ENCODE measurements at places on chromosomes 11 and 22. TPM values are rescaled to one million over a fixed set of nuclear protein-coding genes. Genes with fewer than 3 reads are reported as not detected.

- H3K4me3 ChIP-seq = no peak overlapping the region
- H3K27ac ChIP-seq = peak overlapping the region; percentile 41
- H3K27me3 ChIP-seq = peaks cover 2% of the 10 kb centered on the region
- H3K36me3 ChIP-seq = no peaks in the 10 kb centered on the region
Measured at GRCh38 chr11:61851900-61852295, 23.8 kb downstream of the FADS2 start.

- H3K4me1 ChIP-seq = no peaks in the 10 kb centered on the region
- no peak overlapping the region for H3K27ac ChIP-seq
- DNase-seq = no peak
- no peaks in the 10 kb centered on the region for H3K36me3 ChIP-seq
Measured at GRCh38 chr22:48051796-48052620, 1289.6 kb downstream of the TBC1D22A start.

DNA sequence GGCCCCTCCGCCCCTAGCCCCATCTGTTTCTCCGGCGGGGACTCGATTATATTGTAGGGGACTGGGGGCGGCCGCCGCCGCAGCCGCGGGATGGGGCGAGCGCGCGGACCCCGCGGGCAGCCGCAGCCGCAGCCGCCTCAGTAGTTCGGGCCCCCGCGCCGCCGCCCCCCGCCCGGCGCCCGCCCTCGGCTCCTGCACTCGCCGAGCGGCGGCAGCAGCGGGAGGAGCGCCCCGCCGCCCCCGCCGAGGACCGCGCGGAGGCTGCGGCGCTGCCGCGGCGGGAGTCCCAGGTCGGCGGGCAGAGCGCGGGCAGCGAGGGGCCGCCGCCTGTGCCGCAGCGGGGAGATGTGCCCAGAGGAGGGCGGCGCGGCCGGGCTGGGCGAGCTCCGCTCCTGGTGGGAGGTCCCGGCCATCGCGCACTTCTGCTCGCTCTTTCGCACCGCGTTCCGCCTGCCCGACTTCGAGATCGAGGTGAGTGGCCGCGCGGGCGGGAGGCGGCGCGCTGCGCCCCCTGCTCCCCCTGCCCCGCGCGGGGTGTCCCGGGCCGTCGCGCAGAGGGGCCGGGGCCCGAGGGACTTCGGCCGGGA lies at the start of gene CECR2:
TSS of gene CECR2 (plus strand) at position 22 of the 587 bp plus-strand sequence. CDS start at position 346, 324 bp downstream.
- peak within 1 kb of the TSS; percentile 93 for H3K4me3 ChIP-seq
- no peaks in the 10 kb centered on the region for H3K36me3 ChIP-seq
- H3K4me1 ChIP-seq = peaks cover 46% of the 10 kb centered on the region
- H3K27me3 ChIP-seq = no peaks in the 10 kb centered on the region
- DNase-seq = no peak
- H3K27ac ChIP-seq = peak within 1 kb of the TSS; percentile 91

GRCh38 chr22:19577422-19577966 lies 53.3 kb upstream of the CLDN5 start:
- peaks cover 7% of the 10 kb centered on the region for H3K4me1 ChIP-seq
- no peak overlapping the region for H3K4me3 ChIP-seq
- H3K27ac ChIP-seq = peak overlapping the region; percentile 78
- no peaks in the 10 kb centered on the region for H3K27me3 ChIP-seq
- DNase-seq = no peak

DNA sequence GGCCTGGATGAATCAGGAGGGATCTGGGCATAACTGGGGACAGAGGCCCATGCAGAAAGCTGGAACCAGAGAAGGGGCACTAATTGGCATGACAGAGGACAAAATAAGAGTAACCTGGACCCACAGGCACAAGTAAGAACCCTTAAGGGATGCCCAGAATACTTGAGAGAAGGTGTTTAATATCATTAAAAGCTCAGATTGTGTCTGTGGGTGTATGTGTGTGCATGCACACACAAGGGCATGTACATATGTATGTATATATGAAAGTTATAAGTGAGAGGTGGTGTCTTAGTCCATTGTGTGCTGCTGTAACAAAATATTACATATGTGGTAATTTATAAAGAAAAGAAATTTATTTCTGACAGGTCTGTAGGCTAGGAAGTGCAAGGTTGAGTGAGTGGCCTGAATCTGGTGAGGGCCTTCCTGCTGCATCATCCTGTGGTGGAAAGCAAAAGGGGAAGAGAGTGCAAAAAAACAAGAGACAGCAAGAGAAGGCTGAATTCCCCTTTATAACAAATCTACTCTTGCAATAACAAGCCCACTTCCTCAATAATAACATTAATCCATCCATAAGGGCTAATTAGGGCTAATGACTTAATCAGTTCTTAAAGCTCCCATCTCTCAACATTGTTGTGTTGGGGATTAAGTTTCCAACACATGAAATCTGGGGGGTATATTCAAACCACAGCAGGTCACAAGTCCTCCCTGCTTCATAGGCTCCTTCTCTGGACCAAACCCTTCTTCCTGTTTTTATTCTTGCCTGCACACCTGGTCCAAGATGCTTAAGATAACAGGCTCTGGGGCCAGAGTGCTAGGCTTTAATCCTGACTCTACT lies 68.3 kb upstream of the POU2AF2 start:
- H3K36me3 ChIP-seq = no peaks in the 10 kb centered on the region
- DNase-seq = no peak
- no peaks in the 10 kb centered on the region for H3K4me1 ChIP-seq
- no peaks in the 10 kb centered on the region for H3K27me3 ChIP-seq
- H3K4me3 ChIP-seq = no peak overlapping the region
- H3K27ac ChIP-seq = no peak overlapping the region

A4GALT gene
- total RNA-seq = 13.3 TPM

DNA sequence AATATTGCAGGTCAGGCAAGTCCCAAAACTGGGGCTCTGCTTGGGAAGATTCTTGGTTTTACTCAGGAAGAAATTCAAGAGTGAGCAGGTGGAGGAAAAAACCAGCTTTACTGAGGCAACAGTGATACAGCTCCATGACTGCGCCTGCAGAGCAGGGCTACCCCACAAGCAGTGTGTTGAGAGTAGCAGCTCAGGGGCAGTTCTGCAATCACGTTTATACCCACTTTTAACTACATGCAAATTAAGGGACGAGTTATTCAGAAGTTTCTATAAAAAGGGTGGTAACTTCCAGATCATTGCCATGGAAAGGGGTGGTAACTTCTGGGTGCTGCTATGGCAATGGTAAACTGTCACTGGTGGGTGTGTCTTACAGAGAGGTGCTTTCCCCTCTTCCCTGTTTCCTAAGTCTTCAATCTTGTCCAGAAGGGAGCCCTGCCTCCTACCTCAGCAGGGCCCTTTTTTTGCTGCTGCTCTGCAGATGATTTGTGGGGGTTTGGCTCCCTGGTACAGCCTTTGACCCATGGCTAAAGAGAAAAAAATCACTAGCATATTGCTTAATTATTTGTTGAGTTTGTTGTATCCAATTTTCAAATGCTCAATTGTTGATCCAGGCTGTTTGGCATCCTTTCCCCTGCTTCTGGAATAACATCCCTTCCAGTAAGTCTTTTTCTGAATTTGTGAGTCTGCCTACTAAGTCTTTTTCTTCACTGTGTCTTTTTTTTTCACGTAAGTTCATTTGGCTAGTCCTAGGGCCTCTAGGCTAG lies 30.0 kb upstream of the ME3 start:
- no peak for DNase-seq
- no peak overlapping the region for H3K27ac ChIP-seq
- H3K4me3 ChIP-seq = no peak overlapping the region
- no peaks in the 10 kb centered on the region for H3K27me3 ChIP-seq
- H3K36me3 ChIP-seq = no peaks in the 10 kb centered on the region

KCTD14 gene
- not detected for total RNA-seq

DNA sequence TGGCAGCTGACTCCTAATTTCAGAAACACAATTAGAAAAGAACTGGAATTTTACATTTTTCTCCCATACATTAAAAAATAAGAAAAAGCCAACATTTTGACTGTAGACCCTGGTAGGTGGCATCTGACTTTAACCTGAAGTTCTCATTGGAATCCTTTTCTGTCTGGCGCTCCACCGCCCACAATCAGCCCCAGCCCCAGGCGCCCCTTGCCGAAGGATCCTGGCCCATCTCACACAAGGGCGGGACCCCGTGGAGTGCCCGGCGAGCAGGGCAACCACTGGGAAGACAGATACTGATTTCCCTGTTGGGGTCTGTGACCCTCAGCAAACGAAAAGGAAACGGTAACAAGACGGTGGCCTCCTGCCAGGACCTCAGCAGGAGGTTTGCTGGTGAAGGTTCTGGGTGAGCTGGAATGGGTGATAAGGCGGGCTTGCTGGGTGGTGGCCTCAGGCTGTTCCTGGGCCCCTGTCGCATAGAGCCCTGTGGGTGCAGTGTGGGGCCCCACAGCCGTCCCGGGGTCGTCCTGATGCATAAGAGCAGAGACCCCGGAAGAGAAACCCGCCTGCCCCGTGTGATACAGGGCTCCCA lies 15.7 kb downstream of the TSPO start:
- no peak overlapping the region for H3K27ac ChIP-seq
- no peak overlapping the region for H3K4me3 ChIP-seq
- no peaks in the 10 kb centered on the region for H3K27me3 ChIP-seq
- H3K36me3 ChIP-seq = peaks cover 40% of the 10 kb centered on the region
- H3K4me1 ChIP-seq = no peaks in the 10 kb centered on the region

GRCh38 chr22:49152939-49153770 lies 674.5 kb downstream of the BRD1 start:
- H3K4me1 ChIP-seq = no peaks in the 10 kb centered on the region
- no peaks in the 10 kb centered on the region for H3K36me3 ChIP-seq
- no peaks in the 10 kb centered on the region for H3K27me3 ChIP-seq
- DNase-seq = no peak

GRCh38 chr11:120147950-120148270 lies 10.0 kb upstream of the TRIM29 start:
- DNase-seq = no peak

- H3K4me1 ChIP-seq = no peaks in the 10 kb centered on the region
- no peaks in the 10 kb centered on the region for H3K36me3 ChIP-seq
- DNase-seq = no peak
- no peak overlapping the region for H3K27ac ChIP-seq
- H3K4me3 ChIP-seq = no peak overlapping the region
Measured at GRCh38 chr11:10436224-10436623, 18.8 kb upstream of the AMPD3 start.

GRCh38 chr22:41935015-41935351 lies 8.4 kb upstream of the TNFRSF13C start:
- no peak overlapping the region for H3K4me3 ChIP-seq
- peak overlapping the region; percentile 78 for H3K27ac ChIP-seq
- no peak for DNase-seq
- H3K27me3 ChIP-seq = no peaks in the 10 kb centered on the region
- H3K36me3 ChIP-seq = no peaks in the 10 kb centered on the region

GRCh38 chr11:20672575-20672974 lies 3.2 kb downstream of the NELL1 start:
- no peak overlapping the region for H3K27ac ChIP-seq
- H3K27me3 ChIP-seq = peaks cover 41% of the 10 kb centered on the region
- H3K36me3 ChIP-seq = no peaks in the 10 kb centered on the region
- DNase-seq = no peak

DNA sequence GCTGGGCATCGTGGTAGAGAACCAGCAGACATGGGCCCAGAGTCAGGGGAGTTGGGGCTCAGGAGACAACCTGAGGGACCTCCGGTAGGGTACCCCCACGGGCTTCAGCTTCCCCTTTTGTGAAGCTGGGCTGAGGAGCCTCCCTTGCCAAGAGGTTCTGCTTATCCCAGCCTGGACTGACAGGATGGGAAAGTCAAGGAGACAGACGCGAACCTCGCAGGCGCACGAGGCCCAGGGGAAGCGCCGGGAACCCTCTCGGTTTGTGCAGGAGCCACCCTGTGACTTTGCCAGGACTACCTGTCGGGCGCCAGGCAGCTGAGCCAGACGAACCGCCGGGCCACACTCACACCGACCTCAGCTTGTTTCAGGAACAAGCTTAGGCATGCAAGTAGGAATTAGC lies 566.1 kb downstream of the BRD1 start:
- DNase-seq = no peak
- no peaks in the 10 kb centered on the region for H3K27me3 ChIP-seq
- no peaks in the 10 kb centered on the region for H3K4me1 ChIP-seq
- H3K4me3 ChIP-seq = no peak overlapping the region
- no peaks in the 10 kb centered on the region for H3K36me3 ChIP-seq
- H3K27ac ChIP-seq = no peak overlapping the region

GRCh38 chr11:124923296-124923695 lies 4.2 kb downstream of the HEPN1 start:
- H3K36me3 ChIP-seq = no peaks in the 10 kb centered on the region
- no peaks in the 10 kb centered on the region for H3K4me1 ChIP-seq
- H3K4me3 ChIP-seq = no peak overlapping the region

GRCh38 chr11:115803073-115803740 lies 299.0 kb upstream of the CADM1 start:
- H3K4me3 ChIP-seq = no peak overlapping the region
- no peaks in the 10 kb centered on the region for H3K27me3 ChIP-seq
- H3K27ac ChIP-seq = no peak overlapping the region
- no peak for DNase-seq
- no peaks in the 10 kb centered on the region for H3K4me1 ChIP-seq
- H3K36me3 ChIP-seq = no peaks in the 10 kb centered on the region

- H3K36me3 ChIP-seq = no peaks in the 10 kb centered on the region
- H3K4me3 ChIP-seq = no peak overlapping the region
- no peak overlapping the region for H3K27ac ChIP-seq
- no peaks in the 10 kb centered on the region for H3K4me1 ChIP-seq
- no peak for DNase-seq
Measured at GRCh38 chr11:19437760-19438159, 197.0 kb upstream of the E2F8 start.

DNA sequence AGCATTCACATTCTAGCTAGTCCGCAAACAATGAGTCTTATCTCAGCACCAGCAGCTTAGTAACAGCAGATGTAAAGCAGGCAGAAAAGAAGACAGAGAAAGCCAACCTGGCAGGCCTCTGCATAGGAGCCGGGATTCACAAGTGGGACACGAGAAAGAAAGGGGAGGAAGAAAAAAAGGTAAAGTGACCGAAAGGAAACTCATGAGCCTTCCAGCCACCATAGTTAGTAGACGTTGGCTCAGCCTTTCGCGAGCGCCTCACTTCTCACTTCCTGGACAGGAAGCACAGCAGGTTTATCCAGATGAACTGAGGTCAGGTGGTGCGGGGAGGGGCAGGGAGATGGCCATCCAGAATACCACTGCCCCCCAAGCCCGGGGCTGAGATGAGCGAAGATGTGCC lies 19.7 kb upstream of the KAT5 start:
- no peaks in the 10 kb centered on the region for H3K4me1 ChIP-seq
- H3K4me3 ChIP-seq = no peak overlapping the region
- no peaks in the 10 kb centered on the region for H3K27me3 ChIP-seq
- no peaks in the 10 kb centered on the region for H3K36me3 ChIP-seq
- H3K27ac ChIP-seq = no peak overlapping the region
- no peak for DNase-seq

HTR3B gene
- not detected for total RNA-seq

FGF3 gene
- not detected for total RNA-seq

- no peaks in the 10 kb centered on the region for H3K36me3 ChIP-seq
- no peak overlapping the region for H3K4me3 ChIP-seq
- no peaks in the 10 kb centered on the region for H3K4me1 ChIP-seq
- no peak overlapping the region for H3K27ac ChIP-seq
Measured at GRCh38 chr22:21064917-21065864, 19.4 kb downstream of the LRRC74B start.

FDXACB1 gene
- 0.46 TPM for total RNA-seq

- H3K4me3 ChIP-seq = no peak overlapping the region
- peaks cover 15% of the 10 kb centered on the region for H3K4me1 ChIP-seq
- DNase-seq = no peak
- H3K36me3 ChIP-seq = no peaks in the 10 kb centered on the region
- H3K27me3 ChIP-seq = peaks cover 3% of the 10 kb centered on the region
- H3K27ac ChIP-seq = no peak overlapping the region
Measured at GRCh38 chr22:43832393-43833265, 20.5 kb upstream of the EFCAB6 start.

OR6A2 gene
- not detected for total RNA-seq
